WTC11 (cell line): ENCODE measurements at places on chromosomes 2 and 18.

GRCh38 chr2:158687315-158687714 is 107.8 kb upstream of the DAPL1 start:
- no peak for DNase-seq

GRCh38 chr2:186913870-186914269 is 64.9 kb upstream of the ZSWIM2 start:
- no peak for DNase-seq

DNA sequence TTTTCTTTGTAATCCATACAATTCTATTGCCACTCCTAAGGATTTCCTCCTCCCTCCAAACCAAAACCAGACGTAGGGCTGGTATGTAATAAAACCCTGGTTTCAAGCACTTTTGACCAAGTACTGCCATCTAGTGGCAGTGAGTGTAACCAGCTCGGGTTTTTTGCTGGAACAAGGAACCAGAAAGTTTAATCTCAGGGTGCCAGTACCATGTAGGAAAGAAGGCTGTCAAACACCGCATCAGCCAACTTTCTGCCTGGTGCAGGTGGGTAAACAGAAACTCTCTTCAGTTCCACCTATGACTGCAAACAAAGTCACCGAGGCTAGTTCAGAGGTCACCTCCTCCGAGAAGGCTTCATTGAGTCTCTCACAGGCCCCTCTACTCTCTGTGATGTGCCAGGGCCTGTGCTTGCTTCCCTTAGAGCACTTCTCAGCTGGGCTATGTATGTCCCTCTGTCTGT is 10.2 kb upstream of the THNSL2 start:
- peak; percentile 65 for DNase-seq

DNA sequence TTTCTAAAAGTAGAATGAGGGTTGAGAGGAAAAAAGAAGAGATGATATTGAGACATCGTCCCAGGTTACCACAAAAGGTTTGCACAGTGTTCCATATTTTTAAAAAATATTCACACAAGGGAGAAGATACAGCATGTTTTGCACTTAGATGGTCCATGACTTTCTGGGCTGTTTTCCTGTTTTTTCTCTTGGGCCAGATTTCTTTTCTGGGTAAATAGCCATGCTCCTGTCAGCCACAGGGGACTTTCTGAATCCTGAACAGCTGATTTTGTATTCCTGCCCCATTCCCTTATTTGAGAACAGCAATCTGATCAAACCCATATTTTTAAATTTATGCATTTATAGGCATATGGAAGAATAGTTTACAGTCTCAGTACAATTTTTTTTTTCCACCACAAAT is 185.9 kb upstream of the NRP2 start:
- no peak for DNase-seq

DNA sequence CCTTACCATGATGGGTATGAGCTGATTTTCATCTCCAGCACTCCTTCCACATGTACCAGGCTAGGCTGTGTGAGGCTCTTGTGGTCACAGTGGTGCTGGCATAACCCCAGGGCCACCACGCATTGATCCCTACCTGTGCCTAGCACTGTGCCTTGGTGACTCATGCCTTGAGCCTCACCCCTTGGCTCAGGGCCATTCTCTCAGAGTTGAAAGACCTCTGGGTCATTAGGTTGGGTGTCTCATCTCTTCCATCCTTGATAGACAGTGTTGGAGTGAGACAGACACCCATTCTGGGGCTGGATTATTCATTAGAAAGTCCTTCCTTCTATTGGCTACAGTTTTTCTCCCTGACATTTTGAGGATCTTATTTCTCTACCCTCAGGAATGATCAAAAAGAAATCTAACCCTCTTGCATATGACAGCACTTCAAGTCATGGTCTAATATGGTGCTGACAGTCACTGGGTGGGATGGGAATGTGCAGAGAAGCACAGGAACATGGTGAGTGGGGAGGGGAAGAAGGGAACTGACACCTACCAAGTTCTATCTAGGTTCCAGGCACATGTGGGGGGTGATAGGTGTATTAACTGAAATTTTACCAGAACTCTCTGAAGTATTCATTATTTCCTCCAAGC is 41.3 kb downstream of the DYSF start:
- DNase-seq: no peak

GRCh38 chr2:71759060-71759459 is 305.7 kb downstream of the DYSF start:
- DNase-seq: no peak

GRCh38 chr2:228600265-228600664 is 418.8 kb upstream of the SPHKAP start:
- DNase-seq: no peak

GRCh38 chr2:119311371-119311770 is 55.3 kb downstream of the C2orf76 start:
- peak; percentile 44 for DNase-seq

DNA sequence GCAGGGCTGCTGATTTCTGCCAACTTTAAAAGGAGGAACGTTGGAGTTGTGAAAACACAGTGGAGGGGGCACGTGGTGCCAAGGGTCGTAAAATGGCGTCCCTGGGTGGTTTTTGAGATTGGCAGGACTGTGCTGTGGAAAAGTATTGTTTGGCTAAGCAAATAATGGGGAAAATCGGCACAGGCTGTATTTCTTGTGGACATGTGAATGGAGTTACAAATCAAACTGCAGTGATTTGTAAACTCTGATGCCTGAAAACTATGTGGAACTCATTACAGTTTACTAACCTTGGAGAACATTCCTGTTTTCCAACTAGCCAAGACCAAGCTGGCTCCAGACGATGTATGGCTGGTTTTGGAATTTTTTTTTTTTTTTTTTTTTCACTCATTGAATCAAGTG is 68.7 kb downstream of the KCTD1 start:
- no peak for DNase-seq

DNA sequence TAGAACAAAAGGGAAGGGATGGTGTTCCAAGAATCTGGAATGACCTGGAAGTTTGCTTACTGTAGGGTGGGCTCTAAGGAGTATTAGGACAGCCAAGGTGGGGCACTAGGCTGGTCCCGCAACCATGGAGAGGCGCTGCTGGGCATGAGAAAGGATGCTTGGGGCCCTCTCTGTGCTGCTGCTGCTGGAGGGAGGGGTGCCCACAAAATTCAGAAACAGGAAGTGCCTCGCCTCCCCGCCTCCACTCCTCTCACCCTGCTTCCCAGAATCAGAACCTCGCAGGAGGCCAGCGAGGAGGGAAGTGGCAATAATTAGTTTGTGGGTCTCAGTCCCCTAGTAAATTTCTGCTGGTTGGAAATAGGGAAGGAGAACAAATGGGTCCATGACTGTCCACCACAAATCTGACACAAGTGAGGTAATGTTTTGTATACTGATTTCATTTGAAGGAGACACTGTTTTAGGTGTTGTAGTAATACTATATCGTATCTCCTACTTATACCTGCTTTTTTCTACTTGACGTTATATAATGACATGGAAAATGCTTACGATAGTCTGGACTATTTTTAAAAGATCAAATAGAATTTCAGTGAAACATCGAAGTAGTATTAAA is 7.9 kb upstream of the PDCL3 start:
- DNase-seq: no peak

- no peak for DNase-seq
Measured at GRCh38 chr2:119590873-119591272, 46.6 kb downstream of the CFAP221 start.

DNA sequence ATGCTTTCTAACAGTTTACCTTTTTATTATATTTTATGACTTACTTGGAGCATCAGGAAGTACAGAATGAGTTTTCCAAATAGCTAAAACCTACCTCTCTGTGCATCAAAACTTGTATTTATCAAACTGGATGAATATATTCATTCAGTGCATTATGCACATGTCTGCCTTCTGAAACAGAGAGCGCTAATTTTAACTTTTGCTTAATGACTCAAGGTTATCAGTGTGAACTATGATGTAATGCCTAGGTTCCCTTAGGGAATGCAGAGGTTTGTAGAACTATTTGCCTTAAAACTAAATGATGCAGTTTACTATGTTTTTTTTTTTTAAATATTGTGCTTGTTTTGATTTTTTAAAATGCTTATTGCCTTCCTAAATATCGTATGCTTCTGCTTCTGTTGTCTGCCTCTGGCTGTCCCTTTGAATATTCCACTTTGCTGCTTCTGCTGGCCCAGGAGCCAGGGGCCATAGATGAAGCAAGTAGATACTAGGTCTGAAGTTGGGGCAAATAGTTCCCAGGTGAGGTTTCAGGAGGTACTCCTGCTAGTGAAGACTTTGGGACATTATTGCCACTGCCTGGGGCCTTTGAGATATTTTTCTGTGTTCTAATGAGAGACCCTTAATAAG is 16.5 kb downstream of the TMEM178A start:
- no peak for DNase-seq

- no peak for DNase-seq
Measured at GRCh38 chr2:233489666-233490065, 76.9 kb downstream of the USP40 start.

DNA sequence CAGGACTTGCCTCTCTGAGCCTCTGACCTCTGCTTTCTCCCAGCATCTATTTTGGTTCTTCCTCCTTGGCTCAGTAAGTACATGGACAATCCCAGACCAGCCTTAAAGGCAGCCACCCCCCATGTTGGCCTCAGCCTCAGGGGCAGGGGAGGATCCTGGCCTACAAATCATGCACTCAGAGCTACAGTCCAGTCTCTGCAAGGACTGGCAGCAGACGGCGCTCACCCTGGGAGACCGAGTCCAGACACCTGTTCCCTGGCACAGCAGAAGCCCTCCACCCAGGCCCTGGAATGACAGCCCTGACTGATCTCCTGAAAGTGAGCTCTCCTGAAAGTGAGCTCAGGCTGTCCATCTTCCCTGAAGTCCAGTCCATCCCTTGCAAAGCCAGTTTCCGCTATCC is 25.7 kb upstream of the PTPN4 start:
- DNase-seq: no peak

DNA sequence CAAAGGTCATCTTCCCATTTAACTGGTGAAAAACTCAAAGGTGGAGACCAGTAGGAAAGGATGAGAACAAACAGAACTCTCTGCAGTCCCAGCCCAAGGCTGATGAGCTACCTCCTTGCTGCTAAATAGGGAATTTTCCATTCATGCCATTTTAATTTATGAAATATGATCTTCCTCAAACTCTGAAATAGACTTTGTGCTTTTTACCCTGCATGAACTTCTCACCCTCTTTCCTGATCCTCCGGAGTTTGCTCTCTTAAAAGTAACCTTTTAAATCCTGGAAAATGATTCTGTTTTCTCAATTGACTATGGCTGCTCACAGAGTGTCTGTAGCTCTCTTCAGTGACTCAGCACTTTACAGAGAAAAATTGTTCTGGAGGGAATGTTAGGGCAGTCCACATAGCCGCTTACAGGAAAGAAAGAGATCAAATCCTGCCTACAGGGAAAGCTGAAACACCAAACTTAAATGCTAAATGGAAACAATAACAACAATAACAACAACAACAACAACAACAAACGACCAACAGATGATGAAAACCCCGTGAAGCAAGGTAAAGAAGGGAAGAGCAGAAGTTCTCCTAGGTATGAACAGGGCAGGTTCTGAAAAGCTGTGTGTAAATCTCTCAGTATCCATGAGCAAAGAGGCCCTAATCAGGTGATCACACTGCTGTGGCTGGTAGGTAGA is 79.8 kb upstream of the SESTD1 start:
- no peak for DNase-seq

DNA sequence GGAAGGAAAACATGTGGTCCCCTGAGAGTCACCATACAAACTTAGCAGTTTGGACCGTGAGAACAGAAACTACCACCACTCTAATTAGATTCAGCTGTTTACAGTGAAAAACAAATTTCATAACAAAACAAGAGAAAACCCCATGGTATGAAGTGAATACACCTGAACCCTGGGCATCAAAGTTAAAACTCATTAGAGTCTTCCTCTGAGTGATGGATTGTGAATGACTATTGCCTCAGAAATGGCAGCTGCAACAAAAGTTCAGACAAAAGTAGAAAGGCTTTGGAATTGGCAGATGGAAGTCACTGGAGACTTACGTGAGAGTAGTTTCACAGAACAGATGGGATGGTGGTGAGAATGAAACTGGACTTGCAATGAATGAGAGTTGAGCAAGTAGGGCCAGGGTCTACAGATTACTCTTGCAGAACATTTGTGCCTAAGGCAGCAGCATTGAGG is 98.0 kb downstream of the AAK1 start:
- DNase-seq: no peak

GRCh38 chr2:64637931-64638330 is 15.8 kb downstream of the SERTAD2 start:
- no peak for DNase-seq

DNA sequence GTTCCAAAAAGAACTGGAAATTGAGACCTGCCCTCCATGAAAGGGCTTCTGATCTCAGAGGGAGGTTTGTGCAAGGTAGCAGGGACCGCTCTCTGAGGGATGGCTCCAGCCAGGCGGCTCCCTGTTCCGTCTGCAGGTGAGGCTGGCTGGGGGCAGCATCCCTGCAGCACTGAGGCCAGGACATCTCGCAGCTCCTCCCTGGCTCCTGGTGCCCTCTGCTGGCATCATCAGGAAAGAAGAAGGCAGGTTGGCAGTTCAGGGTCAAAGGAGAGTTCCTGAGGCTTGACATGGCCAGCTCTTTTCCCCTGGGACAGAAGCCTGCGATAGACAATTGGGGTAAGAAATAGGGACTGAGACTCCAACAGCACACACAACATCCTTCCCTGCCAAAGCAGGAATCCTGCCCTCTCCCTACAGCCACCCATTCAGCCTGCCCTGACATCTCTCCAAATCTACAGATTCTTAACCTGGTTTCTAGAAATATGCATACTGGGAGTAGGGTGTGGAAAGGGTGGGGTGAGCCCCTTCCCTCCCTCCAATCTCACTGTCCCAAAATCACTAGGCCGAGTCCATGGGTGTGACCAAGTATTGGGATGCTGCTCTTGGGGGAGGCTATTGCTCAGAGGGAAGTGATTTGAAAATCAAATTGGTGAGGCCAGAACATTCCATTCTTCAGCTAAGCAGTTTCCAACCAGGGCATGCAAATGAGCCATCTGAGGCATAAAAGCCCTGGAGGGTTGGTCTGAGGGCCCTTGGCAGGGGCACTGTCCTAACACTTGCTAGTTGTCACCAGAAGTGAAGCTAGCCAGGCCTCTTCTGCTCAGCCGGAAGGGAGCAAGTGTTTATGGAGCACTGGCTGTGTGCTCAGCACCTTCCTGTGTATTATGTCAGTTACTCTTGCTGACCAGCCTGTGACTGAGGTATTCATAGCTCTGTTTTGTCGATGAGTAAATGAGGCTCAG is 185.4 kb downstream of the TFCP2L1 start:
- peak; percentile 55 for DNase-seq

- DNase-seq: no peak
Measured at GRCh38 chr18:37426586-37426985, 139.0 kb downstream of the CELF4 start.

GRCh38 chr18:60664736-60665135 is 292.2 kb upstream of the MC4R start:
- DNase-seq: no peak

GRCh38 chr18:6576718-6577375 is 152.7 kb upstream of the ARHGAP28 start:
- DNase-seq: no peak

- no peak for DNase-seq
Measured at GRCh38 chr2:48711343-48711742, 44.2 kb downstream of the LHCGR start.
